ENCODE measurements at places on chromosomes 4 and X. TPM values are rescaled to one million over a fixed set of nuclear protein-coding genes. Genes with fewer than 3 reads are reported as not detected.

Gene TRIML1
- total RNA-seq: not detected

DNA sequence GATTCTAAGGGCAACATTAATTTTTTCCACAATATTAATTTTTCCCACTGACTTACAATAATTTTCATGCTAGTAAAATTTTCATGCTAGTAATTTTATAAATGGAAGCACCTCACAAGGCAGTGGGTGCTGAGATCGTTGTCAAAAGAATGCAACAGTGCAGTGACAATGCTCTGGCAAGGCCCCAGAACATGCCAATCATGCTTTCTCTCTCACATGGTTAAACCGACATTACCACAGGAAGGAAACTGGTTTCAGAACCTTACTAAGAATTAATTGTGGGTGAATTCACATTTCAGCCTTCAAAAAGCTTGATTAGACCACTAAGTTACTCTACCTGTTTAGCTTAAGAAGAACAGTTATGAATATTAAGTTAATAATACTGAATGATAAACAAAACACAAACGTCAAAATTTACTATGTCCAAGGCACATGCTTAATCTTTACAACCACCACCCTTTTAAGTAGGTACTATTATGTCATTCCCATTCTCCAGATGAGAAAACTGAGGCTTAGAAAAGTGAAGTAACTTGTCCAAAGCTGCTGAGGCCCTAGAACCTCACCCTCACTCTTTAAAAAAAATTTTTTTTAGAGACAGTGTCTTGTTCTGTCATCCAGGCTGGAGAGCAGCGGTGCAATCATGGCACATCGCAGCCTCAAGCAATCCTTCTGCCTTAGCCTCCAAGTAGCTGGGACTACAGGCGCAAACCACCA lies 10.0 kb upstream of the OPHN1 start:
- DNase-seq: no peak

- no peak for DNase-seq
Observed at GRCh38 chr4:67549123-67549522, 3.8 kb upstream of the CENPC start.

DNA sequence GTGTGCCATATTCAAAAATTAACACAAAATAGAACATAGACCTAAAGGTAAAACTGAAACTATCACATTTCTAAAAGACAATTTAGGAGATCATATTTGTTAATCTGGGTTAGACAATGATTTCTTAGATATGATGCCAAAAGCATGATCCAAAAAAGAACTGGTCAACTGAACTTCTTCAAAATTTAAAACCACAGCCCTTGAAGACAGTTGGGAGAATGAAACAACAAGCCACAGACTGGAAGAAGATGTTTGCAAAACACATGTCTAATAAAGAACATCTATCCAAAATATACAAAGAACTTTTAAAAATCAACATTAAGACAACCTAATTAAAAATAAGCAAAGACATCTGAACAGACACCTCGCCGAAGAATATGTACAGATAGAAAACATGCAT lies 19.5 kb downstream of the COMMD8 start:
- DNase-seq: no peak

GRCh38 chr4:143617994-143618679 lies 82.3 kb downstream of the FREM3 start:
- no peak for DNase-seq
